CD4-positive, alpha-beta T cell treated with Interleukin-6 at 100 ng/mL for 8 hours (primary cell): ENCODE measurements at places on chromosomes 5 and 9.

DNA sequence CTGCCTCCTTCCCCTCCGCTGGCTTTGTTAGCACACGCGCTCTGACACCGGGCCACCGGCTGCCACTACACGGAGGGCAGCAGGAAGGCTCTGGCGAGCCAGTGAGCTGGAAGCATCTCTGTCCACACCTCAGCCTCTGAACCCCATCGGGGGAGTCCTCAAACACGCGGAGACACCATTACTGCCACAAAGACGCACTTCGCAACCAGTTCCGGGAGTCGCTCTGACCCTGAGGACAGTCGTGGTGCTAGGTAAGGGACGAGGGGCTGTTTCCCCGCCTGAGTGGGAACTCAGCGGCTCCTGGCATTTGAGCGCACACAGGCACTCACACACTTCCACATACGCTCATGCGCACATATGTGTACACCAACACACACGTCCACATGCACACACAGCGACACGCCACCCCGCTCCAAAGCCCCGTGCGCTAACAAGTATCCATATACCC is 160.0 kb downstream of the C9orf152 start:
- no peak for DNase-seq

DNA sequence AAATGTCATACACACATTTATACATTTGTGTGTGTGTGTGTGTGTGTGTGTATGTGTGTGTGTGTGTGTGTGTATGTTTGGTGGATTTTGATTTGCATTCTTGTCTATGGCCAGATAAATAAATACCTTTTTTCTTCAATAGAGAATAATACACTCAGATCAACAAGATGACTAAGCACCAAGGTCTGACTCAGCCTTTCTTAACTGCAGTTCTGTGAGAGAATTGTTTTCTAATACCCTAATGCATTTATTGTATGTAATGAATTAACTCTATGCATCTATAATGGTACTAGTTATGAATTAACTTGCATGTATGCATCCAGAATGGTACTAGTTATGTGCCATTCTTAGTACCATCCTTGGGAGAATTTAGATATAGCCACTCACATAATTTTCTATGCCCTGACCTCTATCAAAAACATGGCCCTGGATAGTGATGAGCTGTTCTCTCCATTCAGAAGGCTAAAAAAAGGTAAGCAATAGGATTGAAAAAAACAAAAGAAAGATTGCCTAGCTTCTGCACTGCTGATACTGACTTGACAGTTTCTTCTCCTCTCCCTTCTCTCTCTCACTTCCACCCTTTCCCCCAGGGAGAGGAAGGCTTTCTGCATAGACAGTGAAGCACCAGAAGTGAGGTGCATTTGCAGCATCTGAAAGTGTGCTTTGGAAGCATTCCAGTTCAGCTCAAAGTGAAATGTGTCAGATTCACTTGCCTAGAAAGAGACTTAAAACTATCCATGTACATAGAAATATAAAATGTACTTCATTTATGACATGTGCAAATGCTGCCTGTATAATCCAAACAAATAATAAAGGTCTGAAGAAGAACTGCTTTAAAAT is 55.1 kb upstream of the CCDC112 start:
- DNase-seq = no peak

DNA sequence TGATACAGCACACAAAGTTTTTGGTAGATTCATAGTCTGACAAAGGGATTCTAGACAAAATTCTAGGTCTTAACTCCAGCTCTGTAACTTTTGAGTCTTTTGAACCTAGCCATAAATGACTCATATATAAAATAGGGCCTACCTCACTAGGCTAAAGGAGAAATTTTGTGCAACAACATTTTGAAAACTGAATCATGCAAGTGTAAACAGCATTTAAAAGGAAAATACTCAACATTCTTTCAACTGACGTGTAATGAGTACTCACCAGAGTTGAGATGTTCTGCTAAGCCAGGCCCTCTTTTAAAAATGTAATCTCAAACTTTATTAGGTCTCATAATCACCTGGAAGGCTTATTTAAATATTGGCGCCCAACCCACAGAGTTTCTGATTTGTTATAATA is 113.2 kb downstream of the STK32A start:
- no peak for DNase-seq

GRCh38 chr9:38066914-38067858 is 1.8 kb downstream of the SHB start:
- peak; percentile 26 for DNase-seq

- DNase-seq = no peak
Observed at GRCh38 chr9:8282535-8282934, 483.0 kb upstream of the DMAC1 start.

- no peak for DNase-seq
Observed at GRCh38 chr9:35415402-35416097, 74.4 kb upstream of the RUSC2 start.

- no peak for DNase-seq
Observed at GRCh38 chr5:169956756-169957155, 23.5 kb downstream of the INSYN2B start.

DNA sequence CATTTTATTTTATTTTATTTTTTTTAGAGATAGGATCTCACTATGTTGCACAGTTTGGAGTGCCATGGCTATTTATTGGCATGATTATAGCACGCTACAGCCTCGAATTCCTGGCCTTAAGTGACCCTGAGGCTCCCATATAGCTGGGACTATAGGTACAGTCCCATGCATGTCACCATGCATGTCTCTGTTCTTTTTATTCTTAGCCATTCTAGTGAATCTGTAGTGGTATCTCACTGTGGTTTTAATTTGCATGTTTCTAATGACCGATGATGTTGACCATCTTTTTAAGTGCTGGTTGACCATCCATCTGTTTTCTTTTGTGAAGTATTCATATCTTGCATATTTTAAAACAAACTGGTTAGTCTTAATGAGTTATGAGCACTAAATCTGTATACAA is 76.1 kb downstream of the SLC44A1 start:
- no peak for DNase-seq

DNA sequence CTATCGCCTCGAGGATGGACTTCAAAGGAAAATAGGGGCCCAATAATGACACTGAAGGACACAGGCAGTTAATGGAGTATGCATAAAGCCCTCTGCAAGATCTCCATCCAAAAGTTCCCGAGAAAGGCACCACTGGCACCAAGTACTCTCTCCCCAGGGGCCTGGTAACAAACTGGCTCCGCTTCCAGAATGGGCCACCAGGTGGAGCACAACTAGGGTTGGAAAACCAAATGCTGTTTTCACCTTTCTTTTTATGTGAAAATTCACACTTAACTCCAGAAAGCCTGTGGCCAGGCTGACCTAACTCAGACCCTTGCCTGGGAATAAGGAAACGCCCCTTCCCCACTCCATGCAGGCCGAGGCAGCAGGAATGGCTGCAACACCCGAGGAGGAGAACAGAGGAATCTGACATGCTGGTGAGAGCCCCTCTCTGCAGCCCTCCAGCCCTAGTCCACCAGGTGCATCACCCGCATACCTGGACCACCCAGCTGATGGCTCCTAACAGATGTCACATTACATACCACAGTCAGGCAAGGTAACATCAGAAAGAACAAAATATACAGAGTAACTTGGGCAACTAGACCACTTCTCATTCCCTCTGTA is 42.8 kb downstream of the CAMSAP1 start:
- DNase-seq = peak; percentile 54

- peak; percentile 79 for DNase-seq
Observed at GRCh38 chr5:177431317-177432142, 5.1 kb downstream of the GRK6 start.

DNA sequence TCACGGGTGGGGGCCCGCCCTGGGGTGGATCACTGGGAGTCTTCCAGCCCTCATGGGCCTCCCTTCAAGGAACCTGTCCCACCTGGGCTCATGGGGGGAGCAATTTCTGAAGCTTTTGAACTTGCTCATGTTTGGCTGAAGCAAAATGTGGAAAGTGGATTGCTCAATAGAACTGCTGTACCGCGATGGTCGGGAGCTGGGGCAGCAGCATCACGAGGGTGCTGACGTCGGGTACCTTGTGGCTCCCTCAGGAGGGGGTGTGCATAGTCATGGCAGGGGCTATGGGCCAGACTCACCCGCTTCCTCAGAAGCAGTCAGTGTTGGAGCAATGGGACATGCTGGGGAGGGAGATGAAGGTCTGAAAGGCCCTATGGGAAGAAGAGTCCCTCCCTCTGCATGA is 57.9 kb downstream of the PRRT1B start:
- no peak for DNase-seq

- no peak for DNase-seq
Observed at GRCh38 chr9:33800886-33801285, 5.5 kb downstream of the PRSS3 start.

GRCh38 chr9:111190347-111190746 is 139.7 kb downstream of the OR2K2 start:
- DNase-seq = no peak

DNA sequence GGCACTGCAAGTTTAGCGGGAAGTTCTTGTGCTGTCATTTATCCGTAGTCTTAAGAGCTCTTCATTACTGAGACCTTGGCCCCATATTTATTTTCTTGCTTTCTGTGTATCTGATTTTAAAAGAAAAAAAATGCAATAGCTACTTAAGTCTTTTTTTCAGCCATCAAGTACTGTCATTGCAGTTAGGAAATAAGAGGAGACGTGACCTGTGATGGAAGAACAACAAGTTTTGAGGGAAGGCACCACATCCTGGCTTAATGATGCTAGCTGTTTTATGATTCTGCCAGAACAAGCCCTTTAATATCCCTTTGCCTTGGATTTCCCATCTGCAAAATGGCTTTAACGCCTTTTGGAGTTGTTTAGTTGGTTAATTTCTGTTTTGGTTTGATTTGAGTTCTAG is 3.8 kb downstream of the RGMB start:
- DNase-seq = no peak

- no peak for DNase-seq
Observed at GRCh38 chr5:173327084-173327947, 898 bp downstream of the STC2 start.

GRCh38 chr9:133117271-133118178 is 3.5 kb downstream of the RALGDS start:
- DNase-seq = no peak

DNA sequence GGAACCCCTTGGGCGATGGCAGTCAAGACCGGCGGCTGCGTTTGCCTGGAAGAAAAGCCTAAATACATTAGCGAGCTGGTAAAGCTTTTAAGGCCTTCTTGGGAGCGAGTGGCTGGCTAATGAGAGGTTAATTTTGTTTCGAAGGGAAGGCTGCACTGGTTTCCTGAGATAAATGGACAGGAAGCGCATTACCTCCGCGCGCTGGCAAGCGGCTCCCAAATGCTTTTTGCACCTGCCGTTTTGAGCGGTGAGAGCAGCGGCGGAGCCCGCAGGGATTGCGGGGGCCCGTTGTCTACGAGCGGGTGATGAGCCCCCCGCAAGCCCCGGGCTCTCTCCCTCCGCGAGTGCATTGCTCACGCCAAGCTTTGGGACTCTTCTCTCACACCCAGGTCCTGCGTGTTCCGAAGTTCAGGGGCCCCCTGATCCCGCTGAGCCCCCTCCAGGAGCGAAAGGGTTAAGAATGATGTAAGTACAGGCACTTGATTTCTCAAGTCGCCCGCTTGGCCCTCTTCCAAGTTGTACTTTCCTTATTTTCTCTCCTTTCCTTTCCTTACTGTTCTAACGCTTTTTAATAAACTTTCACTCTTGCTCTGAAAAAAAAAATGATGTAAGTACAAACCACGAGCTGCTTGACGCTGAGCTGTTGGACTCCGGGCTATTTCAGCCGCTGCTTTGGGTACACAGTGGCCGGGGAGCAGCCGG is 3.1 kb upstream of the RGMB start:
- DNase-seq = peak; percentile 13

DNA sequence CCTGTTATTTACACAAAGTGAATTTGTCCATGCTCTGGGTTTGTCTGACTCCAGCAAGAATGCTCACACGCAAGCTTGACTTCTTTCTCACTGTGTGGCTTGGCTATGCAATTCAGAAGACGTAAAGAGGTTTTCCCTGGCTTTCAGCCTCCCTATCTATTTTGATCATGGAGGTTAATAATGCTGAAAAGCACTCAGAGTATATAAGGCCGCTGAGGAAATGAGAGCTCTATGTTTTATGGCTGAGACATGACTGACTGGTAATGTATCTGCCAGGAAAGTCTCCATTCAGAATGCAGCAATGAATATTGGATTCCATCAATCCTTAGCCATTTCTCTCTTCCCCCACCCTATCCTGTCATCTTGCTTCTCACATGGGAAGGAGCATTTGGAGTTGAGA is 417.3 kb downstream of the DMAC1 start:
- no peak for DNase-seq

DNA sequence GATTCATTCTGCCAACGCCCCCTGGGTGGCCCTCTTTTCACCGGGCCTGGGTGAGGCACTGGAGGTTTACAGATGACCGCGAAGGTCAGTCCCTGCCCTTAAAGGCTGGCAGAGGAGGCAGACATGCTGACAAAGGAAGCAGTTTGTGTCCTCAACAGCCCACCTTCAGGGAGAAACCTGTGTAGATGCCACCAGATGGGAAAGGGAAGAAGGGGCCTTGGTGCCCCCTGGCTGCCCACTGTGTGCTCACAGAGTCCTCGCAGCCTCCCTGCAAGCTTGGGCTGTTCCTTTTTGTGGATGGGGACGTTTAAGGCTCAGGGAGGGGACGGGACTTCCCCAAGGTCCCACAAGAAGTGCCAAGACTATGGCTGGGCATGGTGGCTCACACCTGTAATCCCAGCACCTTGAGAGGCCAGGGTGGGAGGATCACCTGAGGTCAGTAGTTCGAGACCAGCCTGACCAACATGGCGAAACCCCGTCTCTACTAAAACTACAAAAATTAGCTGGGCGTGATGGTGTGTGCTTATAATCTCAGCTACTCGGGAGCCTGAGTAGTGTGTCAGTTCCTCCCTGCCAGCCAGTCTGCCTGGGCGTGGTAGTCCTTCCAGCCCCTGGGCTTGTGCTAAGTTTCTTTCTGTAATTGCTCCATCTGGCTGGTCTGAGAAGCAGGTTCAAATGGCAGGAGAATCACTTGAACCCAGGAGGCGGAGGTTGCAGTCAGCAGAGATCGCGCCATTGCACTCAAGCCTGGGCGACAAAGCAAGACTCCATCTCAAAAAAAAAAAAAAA is 36.2 kb downstream of the NEK6 start:
- no peak for DNase-seq

DNA sequence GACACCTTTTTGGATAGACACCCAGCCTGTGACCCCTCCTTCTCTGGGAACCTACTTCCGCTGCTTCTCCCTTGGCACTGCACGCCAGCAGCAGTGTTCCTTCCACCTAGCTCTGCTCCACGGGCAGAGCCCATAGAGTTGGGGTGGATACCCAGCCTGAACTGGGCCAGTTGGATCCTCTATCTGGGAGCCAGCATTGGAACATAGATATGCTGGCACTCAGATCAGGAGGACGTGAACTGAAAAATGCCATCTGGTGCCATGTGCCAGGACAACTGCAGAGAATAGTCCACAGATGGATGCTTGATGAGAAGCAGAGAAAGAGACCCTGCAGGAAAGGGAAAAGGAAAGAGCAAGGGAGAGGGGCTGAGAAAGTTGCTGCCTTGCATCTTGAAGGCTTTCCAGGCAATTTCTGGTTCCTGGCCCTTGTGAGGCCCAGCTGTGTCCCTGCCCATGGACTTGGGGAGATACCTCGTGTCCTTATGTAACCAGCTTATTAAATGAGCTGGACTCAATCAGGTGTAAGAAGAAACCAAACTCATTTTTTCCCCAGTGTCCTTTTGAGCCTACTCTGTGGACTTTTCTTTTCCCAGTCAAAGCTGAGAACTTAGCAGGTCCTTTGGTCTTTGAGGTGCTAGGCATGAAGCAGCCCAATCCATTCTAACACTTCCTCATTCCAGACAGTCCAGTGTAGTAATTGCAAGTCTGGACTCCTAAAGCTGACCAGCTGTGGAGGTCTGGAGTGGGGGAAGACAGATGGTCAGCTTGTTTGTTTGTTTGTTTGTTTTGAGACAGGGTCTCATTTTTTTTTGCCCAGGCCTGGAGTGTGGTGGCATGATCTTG is 39.1 kb downstream of the ANGPTL2 start:
- no peak for DNase-seq
